Progenitor cell of endocrine pancreas (in vitro differentiated cells): ENCODE measurements at places on chromosomes 1 and 21.

DNA sequence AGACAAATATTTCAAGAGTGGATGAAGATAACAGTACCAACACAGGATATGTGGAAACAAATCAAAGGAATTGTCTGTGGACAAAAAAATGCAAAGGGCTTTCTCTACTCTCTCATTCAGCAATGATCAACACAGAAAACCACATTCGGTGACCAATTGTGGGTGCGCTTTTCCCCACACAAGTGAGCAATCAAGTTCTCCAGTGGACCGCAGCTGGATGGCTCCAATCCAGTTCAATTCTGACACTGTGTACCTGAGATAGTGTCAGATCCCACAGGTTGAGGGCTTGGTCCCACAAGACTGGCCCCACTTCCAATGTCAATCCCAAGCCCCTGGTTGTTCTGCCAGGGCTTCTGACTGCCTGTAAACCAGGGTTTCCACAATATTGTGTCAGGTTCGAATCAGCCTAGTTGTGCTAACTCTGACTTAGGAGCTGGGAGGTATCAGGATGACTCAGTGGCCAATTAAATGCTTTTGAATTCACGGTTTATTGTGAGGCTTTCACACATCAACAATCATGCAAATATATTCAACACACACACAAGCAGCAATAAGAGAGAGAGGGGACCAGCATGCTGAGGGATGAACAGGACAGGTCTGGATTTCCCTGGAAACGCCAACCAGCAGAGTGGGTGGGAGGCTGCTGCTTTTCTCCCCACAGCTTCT is 87.0 kb upstream of the BTG3 start:
- H3K4me3 ChIP-seq: no peak overlapping the region
- DNase-seq: no peak
- no peaks in the 10 kb centered on the region for H3K27me3 ChIP-seq
- no peaks in the 10 kb centered on the region for H3K4me1 ChIP-seq
- no peak overlapping the region for H3K27ac ChIP-seq
- no peaks in the 10 kb centered on the region for H3K36me3 ChIP-seq

GRCh38 chr1:192160196-192160595 is 1.9 kb downstream of the RGS18 start:
- no peak for DNase-seq
- H3K4me3 ChIP-seq: no peak overlapping the region
- no peaks in the 10 kb centered on the region for H3K4me1 ChIP-seq
- no peaks in the 10 kb centered on the region for H3K27me3 ChIP-seq
- no peaks in the 10 kb centered on the region for H3K36me3 ChIP-seq

DNA sequence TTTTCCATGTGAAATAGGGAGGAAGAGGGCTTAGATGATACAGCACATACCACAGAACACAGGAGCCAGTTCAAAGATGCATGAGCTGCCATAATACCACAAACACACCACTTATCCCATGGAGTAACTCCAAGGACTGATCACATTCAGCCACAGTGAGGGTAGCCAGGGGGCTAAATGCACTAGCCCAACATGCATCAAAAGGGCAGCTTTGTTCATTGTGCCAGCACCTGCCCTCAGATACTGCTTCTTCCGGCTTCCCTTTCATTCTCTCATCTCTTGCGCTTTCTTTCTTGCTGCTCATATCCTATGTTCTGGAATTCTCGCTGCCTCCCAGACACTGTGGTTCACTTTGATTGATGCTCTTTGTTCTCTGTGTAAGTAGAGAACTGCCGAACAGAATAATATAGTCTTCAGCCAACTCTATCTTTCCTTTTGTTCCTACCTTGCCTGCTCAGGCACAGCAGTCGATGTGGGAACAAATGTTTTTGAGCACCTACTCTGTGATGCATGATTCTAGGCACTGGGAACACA is 50.0 kb upstream of the SYT6 start:
- DNase-seq: no peak
- peaks cover 2% of the 10 kb centered on the region for H3K4me1 ChIP-seq
- no peak overlapping the region for H3K4me3 ChIP-seq
- peaks cover 33% of the 10 kb centered on the region for H3K27me3 ChIP-seq
- no peaks in the 10 kb centered on the region for H3K36me3 ChIP-seq

GRCh38 chr1:172292840-172293239 is 127.6 kb upstream of the C1orf105 start:
- no peaks in the 10 kb centered on the region for H3K27me3 ChIP-seq
- H3K27ac ChIP-seq: no peak overlapping the region
- no peak for DNase-seq
- peaks cover 6% of the 10 kb centered on the region for H3K4me1 ChIP-seq
- H3K4me3 ChIP-seq: no peak overlapping the region
- H3K36me3 ChIP-seq: no peaks in the 10 kb centered on the region

GRCh38 chr1:11051781-11052511 is 4.9 kb upstream of the MASP2 start:
- no peak for DNase-seq
- H3K4me3 ChIP-seq: no peak overlapping the region
- H3K36me3 ChIP-seq: peaks cover 2% of the 10 kb centered on the region
- no peaks in the 10 kb centered on the region for H3K27me3 ChIP-seq
